ENCODE measurements at places on chromosomes 16 and 17.

DNA sequence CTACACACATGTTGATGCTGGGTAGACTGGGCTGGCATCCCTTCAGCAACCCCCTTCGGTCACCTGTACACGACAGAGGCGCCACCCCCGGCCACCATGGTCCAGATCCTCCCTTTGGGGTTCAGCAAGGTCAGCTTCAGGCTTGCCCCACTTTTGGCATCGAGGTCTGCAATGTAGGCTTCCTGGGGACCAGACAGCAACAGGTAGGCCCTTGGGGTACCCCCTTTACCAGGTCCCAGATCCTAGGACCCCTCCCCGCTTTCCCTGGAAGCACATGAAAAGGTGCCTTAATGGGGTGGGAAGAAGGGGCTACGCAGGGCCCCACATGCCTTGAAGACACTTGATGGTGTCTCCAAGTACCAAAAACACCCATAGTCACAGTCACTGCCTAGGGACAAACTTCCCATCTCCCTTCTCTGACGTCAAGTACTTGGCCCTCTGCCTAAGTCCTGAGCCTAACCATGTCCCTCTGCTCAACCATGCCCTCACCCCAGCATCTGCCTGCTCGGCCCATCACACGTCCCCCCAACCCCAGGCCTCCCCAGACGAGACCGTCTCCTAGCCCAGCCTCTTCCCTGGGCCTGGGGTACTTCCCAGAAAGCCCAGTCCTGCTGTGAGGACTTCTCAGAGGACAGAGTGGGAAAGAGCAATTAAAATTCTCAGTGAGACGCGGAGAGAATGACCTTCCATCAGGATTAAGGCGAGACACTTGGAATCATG is 12.1 kb downstream of the ACLY start:
- DNase-seq: no peak

DNA sequence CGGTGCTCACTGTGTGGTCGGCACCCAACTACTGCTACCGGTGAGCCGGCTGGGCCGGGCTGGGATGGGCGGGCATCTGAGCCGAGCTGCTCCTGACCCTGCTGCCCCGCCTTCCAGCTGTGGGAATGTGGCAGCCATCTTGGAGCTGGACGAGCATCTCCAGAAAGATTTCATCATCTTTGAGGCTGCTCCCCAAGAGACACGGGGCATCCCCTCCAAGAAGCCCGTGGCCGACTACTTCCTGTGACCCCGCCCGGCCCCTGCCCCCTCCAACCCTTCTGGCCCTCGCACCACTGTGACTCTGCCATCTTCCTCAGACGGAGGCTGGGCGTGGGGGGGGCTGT is 6.9 kb downstream of the TBX6 start:
- no peak for DNase-seq

DNA sequence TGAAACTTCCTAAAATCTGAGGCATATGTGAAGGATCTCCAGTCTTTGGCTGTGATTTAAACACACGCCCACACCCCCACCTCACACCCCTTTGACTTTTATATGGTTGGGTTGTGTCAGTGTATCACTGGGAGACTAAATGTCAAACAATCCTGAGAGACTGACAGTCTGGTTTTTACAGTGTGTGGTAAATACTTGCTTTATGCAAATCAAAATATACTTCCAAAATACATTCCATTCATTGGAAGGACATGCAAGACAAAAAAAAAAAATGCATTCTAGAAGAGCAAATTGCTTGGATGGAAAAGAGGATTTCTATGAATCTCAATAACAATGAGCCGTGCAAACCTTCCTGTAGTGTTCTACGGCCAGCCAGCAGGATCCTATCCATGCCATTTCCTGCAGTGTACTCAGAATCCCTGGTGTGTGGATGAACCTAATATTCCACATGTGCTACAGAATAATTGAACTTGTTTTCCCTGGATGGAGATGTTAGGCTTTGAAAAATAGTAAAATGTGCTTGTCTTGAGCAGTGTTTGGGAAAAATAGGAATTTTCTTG is 602.1 kb upstream of the GOT2 start:
- DNase-seq: no peak

- no peak for DNase-seq
Observed at GRCh38 chr17:80168371-80168770, 1.5 kb upstream of the CARD14 start.

GRCh38 chr17:82709024-82709675 is 7.4 kb upstream of the FN3KRP start:
- no peak for DNase-seq

DNA sequence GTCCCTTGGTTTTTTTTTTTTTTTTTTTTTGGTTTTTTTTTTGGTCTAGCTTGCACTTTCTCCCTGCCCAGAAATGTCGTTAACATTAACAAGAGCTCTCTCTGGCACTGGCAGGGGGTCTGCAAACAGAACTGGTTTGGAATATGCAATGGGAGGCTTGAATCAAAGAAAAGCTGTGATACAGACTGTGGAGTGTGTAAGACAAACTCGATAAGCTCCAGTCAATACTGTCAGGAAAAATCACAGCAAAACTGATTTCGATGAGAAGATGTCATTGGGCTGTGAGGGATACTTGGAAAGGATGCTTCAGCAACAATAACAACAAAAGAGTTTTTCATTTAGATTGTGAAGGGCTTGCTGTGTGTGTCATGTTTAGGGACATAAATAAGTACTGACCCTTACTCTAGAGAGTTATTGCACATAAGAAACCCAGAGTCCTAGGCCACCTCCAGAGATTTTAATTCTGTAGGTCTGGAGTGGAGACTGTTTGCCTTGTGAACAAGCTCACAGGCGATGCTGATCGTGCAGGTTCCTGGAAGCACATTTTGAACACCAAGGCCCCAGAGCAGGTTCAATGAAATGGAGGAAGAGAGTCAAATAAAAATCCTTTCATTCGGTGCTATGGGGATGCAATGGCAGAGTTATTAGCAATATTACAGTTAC is 470.7 kb upstream of the RBFOX1 start:
- DNase-seq: no peak

GRCh38 chr17:77214328-77214727 is 73.6 kb downstream of the SEC14L1 start:
- DNase-seq: no peak

DNA sequence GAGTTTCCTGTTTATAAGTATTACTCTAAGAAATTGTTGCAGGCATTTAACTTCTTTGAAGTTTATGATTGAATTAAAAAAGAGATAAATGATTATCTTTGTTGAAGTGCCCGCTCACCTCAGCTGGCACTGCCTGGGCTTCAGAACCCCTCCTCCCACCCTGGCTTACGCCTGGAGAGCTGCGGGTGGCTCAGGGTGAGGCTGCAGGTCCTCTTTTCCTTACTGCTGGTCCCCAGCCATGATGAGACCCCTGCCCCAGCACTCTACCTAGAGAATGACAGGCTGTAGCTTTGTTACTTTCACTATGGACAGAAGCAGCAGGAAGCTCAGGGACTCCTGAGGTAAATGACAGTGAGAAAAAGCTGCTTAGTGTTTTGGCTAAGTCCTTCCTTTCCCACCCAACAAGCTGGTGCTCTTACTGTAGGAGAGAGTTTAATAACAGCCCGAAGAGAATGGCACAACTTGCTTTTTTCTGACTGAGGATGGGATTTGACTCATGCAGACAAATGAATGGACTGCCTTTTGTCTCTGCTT is 62.1 kb downstream of the EPN2 start:
- DNase-seq: no peak

GRCh38 chr17:36901506-36901905 is 35.8 kb upstream of the LHX1 start:
- DNase-seq: no peak

GRCh38 chr17:70208080-70208794 is 38.9 kb downstream of the KCNJ2 start:
- DNase-seq: no peak

Data from NCI-H1417 treated with DMSO at 0.1 percent for 48 hours (cell line).